ENCODE measurements at places on chromosomes 2 and 18. TPM values are rescaled to one million over a fixed set of nuclear protein-coding genes. Genes with fewer than 3 reads are reported as not detected.

DNA sequence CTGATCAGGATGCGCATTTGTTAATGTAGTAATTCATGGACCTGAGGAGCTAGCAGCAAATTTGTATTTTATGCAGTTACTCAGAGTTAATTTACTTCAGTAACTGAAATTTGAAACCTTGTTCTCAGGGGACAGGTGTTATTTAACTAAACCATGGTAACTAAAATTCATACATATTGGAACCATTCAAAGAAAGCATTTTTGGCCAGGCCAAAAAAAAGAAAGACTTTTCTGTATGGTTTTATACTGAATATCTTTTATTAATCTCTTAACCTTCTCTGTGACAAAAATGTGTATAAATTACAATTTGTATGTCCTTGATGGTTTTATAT, 4.4 kb upstream of the KLHL23 start:
- DNase-seq = no peak

- DNase-seq = no peak
Observed at GRCh38 chr2:233039846-233040530, 7.5 kb downstream of the NEU2 start.

RAB27B gene
- 0.14 TPM for total RNA-seq

C2orf78 gene
- not detected for total RNA-seq

POTEJ gene
- not detected for total RNA-seq

GRCh38 chr2:239312741-239313667, 87.8 kb downstream of the HDAC4 start:
- DNase-seq = no peak

DNA sequence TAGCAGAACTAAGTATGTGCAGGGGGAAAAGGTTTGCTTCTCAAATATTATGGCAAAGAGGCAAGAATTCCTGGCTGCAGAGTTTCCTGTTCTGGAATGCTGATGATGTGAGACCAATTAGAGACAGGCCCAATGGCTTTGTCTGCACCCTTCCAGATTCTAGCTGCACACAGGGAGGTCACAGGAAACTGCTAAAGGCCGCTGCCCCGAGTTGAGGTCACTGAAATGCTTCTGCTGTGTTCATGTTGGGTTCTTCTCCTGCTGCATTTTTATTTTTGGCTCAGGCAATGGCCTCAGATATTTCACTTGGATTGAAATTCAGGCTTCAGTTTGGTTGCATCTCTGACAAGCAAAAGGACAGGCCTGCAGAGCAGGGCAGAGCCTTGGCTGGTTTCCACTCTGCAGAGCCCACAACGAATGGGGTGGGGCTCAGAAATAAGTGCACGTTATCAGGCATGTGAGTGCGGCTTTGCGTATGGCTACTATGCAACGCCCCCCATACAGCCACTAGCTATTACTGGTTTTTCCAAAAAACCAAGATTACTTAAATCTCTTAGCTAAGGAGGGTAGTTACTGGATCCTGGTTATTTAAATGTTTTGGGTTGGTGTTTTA, 66.9 kb upstream of the FZD5 start:
- no peak for DNase-seq

UGT1A3 gene
- not detected for total RNA-seq

GKN2 gene
- not detected for total RNA-seq

- no peak for DNase-seq
Observed at GRCh38 chr2:85961053-85961452, 72.3 kb upstream of the ST3GAL5 start.

DNA sequence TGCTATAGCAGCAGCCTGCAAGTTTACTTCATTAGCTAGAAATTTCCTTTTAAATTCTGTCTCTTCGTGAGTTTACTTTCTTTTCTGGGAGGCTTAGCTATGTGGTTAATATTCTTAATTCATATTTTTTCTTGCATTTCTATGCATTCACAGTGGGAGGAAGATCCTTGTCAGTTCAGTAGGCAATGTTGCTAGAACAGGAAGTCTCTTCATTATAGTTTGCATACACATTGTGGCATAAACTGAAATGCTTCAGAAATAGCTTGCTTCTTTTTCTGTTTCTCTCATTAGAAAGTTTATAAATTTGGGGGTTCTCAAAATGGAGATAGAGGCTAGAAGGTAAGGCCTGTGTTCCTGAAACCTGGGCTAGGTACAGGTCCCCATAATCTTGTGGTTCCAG, 8.1 kb upstream of the ARHGAP15 start:
- DNase-seq = no peak

GRCh38 chr2:64017811-64018700, 1.2 kb downstream of the VPS54 start:
- no peak for DNase-seq

IL1RN gene
- total RNA-seq = 2.1 TPM

DNA sequence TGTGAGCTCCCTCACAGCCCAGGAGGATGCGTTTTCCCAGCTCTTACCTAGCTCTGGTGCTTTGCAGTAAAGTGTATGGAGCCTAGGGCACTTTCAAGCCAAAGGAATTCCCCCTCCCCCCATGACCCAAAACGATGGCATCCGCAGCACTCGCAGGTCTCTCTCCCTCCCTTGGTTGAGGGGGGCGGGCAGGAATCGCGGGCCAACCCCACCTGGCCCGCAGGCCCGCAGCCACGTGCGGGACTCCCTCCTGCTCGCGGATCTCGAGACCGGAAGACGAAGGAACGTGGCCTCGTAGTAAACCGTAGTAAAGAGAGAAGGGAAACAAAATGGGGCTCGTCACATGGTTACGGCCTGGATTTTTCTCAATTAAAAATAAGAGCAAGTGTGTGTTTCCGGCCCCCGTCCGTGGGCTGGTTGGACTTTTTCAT, 8.5 kb downstream of the IRS1 start:
- DNase-seq = no peak

DNA sequence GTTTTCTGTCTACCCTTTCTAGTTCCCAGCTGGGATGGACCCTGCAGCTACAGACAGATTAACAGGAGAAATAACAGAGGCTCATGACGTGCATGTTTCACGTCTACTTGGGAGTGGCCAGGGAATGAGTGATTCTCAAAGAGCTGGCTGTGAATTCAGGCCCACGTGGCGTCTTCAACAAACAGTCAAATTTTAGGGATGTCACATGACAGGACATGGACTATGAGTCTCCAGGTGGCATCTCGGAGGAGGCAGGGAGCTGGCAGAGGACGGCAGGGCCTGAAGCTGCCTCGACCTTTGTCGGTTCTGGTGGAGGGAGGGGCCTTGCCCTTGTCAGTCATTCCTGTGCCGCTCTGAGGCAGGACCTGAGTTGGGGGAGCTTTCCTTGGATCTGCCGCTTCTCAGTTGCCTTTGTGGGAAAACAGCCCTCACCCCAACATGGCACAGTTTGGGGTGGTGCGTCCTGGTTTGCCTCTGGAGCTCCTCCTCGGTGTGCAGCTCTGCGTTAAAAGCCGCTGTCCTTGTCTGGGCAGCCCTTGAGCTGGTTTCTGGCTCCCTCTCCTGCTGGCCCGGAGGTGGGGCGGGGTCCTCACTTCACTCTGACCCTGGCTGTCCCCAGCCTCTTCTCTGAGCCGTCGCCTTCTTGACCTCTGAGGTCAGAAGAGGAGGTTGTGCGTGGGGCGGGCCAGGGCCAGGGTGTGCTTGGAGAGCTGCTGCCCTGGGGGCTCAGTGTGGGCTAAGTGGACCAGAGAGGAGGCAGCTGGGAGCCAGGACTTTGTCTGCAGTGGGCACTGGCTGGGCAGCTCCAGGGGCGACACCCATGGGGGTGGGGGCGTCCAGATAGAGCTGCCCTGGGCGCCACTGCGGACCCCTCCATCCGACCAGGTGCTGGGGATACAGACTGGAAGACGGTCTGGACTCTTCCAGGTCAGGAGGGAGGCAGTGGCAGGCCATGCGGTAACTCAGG, 12.1 kb upstream of the GAL3ST2 start:
- no peak for DNase-seq

DNA sequence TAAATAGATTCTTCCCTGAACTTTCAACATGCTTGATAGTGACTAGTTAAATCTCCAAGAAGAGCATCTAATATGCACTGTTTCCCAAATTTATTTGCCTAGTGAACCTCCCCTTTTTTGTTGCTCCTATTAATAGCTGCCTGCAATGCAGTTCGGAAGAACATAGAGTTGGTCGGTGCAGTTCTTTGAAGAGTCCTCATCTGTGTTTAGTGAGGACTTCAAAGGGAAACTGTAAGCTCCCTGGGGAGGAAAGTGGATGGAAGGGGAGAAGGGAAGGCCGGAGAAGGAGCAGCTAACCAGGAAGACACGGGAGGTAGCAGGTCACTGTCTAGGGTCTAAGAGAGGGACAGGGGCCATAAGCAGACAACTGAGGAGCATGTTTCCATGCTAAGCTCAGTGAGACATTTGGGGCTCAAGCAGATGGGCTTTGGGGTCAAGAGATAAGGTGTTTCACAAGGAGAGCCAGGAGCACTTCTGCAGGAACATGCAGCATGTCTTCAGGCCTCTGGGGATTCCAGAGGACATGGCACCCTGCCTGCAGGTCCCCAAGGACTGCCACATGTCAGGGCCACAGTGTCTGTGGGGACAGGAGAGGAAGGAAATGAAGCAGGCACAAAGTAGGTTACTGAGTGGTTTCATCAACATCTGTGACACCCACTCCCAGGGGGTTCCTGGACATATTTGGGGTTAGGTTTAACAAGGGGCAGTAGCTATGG, 48.7 kb upstream of the ANXA4 start:
- DNase-seq = no peak

- DNase-seq = no peak
Observed at GRCh38 chr2:219087848-219088247, 27.1 kb upstream of the IHH start.

DNA sequence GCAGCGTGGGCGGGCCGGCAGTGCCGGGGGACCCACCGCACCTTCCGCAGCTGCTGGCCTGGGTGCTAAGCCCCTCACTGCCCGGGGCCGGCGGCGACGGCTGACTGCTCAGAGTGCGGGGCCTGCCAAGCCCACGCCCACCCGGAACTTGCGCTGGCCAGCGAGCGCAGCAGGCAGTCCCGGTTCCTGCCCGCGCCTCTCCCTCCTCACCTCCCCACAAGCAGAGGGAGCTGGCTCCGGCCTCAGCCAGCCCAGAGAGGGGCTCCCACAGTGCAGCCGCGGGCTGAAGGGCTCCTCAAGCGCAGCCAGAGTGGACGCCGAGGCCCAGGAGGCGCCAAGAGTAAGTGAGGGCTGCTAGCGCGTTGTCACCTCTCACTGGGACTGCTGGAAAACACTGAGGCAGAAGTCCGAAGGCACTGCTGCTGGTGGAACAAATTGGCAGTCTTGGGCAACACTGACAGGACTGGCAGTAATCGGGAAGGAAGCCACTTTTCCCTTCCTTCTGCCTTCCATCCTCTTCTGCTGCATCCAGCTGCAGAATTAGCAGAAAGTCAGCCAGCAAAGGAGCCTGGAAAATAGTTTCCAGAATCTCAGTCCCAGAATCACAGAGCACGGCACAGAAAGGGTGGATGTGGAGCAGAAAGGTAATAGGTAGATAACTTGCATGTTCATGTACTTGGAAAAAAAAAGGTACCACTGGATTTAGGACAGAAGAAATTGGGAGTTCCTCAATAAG, 179.4 kb upstream of the FN1 start:
- no peak for DNase-seq

CD207 gene
- not detected for total RNA-seq

GRCh38 chr18:12907258-12907925, 23.4 kb upstream of the PTPN2 start:
- no peak for DNase-seq

DNA sequence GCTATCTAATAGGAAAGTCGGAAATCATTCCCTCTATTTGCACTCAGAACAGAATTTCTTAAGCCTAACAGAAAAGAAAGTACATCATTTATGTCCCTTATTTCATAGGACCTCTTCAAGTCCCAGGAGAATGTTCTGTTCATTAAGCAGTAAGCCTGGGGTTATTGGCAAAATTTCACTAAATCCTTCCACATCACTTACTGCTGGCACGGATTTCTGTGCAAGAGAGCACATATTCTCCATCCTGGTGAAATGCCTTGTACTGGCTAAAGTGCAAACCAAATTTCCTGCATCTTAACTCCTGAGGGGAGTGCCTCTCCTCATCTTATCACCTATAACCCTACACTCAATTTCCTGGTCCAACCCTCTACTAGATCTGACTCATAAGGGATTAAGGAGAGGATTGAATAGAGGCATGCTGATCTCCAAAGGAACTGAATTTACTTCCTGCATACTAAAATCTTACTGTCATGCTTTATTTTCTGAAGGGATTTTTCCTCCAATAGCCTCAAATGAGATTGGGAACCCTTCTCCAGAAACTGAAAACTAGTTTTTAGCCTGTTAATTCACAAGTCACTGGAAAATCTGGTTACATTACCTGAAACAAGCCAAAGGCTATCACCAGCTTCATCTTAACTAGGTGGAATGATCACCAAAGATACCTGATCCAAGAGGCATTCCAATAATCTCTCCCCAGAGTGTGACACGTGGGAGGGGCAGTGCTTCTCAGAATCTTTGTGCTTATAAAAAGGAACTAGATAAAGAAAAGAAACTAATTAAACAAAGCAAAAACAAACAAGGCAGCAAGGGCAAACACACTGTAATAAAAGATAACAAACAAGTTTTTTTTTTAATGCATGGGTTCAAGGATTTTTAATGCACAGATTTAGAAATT, 311.1 kb downstream of the NR4A2 start:
- no peak for DNase-seq

- no peak for DNase-seq
Observed at GRCh38 chr18:24381126-24381525, 16.5 kb downstream of the OSBPL1A start.

DNA sequence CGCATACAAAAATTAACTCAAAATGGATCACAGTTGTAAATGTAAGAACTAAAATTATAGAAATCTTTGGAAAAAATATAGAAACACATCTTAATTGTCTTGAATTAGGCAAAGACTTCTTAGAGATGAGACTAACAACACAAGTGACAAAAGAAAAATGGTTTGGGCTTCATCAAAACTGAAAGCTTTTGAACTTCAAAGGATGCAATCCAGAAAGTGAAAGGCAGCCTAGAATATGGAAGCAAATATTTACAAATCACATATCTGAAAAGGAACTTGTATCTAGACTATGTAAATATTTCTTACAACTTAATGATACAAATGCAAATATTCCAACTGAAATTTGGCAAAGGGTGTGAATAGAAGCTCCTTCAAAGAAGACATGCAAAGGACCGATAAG, 582.8 kb upstream of the ZEB2 start:
- no peak for DNase-seq

- no peak for DNase-seq
Observed at GRCh38 chr2:49248506-49248905, 94.2 kb upstream of the FSHR start.

UCN gene
- total RNA-seq = 1.6 TPM

GRCh38 chr2:27407798-27408491, 1.4 kb downstream of the PPM1G start:
- DNase-seq = no peak

GRCh38 chr2:204261846-204262245, 283.4 kb upstream of the PARD3B start:
- no peak for DNase-seq

DNA sequence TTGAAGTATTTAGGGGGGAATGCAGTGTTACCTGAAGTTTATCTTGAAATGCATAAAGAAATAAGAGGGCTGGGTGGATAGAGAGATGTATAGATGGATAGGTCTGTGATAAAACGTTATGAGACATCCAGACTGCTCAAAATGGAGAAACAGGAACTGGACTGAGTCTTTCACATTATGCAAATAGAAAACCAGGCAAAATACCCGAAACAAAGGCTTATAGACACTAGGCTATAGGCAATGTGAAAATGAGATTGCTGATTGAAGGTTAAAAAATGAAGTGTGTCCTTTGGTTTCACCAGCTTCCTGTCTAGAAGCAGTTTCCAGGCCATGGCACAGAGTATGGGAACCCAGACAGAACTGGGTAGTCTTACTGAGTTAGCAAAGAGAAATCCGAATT, 24.9 kb upstream of the SLC3A1 start:
- no peak for DNase-seq

RASGRP3 gene
- 2.5 TPM for total RNA-seq

Data from activated naive CD4-positive, alpha-beta T cell treated with anti-CD3 and anti-CD28 coated beads, Interleukin-2, amount 50 U/mL, for 72 hours (primary cell).